Activated naive CD4-positive, alpha-beta T cell (primary cell): ENCODE measurements at places on chromosomes 1 and 21.

GRCh38 chr1:234727018-234727940 is 117.3 kb upstream of the IRF2BP2 start:
- DNase-seq: no peak

- no peak for DNase-seq
Measured at GRCh38 chr21:28833182-28833581, 159.5 kb downstream of the LTN1 start.

DNA sequence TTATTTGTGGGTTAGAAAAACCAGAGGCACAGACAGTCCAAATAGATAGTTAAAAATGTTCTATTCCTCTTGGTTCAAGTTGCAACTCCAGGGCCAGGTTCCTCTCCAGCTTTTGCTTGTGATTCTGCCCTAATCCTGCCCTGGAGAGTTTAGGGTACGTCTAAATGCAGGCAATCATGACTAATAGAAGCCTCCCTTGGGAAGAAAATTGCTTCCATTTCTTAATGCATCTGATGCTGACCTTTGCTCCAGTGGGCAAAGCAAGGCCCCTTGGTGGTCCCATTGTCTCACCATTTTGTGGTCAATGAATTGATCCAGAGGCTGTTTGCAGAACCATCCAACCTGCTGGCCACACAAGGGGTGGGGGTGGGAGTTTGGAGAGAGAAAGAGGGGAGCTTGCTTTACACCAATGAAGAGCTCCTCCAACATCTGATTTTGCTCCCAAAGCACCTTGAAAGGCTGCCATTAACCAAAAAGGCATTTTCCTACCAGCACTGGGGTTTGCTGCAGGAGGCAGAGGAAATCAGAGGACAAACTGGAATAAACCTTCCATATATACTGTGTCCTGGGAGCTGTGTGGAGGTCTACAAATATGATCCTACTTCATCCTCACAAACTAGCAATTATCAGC is 31.3 kb downstream of the C8B start:
- DNase-seq: no peak

DNA sequence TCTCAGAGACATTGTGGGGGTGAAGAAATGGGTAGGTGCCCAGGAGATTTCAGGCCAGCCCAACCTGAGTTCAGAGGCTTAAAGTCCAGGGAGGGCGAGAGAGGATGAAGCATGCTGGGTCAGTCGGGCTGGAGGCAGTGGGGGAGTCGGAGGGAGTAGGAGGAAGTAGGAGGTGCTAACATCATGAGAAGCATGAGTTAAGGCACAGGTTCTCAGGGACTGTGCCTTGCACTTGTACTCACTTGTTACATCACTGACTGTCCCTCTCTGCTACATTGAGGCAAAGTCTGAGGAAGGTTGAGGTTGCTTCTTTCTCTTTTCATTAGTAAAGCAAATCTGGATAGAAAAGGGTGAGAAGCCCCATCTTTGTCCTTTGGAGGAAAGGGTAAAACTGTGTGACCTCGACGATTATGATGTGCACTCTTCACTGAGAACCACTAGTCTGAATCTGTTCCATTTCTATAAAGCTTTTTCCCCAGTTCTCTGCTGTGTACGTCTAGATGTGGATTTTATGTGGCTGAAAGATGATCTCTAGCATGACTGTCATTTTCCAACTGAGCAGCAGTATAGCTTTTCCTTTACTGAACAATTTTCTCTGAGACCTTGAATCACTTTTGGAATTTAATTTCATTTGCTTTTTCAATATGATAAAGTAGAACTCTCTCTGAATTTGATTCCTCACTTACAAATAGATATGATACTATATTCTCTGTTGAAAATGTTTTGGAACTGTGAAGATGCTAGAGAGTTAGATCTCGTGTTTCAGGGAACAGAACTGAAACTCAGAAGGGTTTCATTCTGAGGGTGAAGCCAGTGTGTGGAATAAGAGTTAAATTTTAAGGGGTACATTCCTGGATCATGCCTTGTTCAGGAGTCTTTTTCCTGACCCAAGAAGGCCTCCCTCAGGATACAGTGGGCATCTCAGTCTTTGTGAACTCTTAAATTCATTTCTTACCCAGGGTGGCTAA is 94.6 kb downstream of the FGGY start:
- DNase-seq: no peak

DNA sequence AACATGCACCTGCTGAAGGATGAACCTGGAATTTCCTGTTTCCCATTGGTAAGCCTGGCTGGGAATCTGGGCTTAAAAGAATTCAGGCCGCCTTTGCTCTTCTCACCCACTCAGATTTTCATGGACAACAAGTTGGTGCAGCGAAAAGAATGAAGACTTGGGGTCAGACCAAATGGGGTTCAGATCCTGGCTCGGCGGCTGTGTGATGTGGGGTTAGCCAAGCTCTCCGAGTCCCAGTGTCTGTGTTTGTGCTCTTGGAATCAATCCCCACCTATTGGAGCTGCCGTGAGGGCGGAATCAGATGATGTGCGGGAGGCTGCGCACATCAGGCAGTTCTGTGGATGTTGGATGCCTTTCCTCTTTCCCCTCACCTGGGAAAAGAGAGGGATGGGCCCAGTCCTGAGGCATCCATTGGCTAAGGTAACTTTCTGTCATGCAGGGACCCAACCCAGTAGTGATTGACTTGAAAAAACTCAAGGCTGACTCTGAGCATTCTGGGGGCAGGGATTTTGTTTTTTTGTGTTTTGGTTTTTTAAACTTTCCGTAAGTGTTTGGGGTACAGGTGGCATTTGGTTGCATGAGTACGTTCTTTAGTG is 228.3 kb downstream of the KAZN start:
- DNase-seq: no peak

DNA sequence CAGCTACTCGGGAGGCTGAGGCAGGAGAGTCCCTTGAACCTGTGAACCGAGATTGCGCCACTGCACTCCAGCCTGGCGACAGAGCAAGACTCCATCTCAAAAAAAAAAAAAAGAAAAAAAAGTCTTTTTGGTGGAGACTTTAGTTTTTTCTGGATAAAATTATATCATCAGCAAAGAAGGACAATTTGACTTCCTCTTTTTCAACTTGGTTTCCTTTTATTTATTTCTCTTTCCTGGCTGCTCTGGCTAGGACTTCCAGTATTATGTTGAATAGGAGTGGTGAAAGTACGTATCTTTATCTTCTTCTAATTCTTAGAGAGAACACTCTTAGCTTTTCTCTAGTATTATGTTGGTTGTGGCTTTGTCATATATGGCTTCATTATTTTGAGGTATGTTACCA is 130.8 kb downstream of the PCBP3 start:
- DNase-seq: no peak

DNA sequence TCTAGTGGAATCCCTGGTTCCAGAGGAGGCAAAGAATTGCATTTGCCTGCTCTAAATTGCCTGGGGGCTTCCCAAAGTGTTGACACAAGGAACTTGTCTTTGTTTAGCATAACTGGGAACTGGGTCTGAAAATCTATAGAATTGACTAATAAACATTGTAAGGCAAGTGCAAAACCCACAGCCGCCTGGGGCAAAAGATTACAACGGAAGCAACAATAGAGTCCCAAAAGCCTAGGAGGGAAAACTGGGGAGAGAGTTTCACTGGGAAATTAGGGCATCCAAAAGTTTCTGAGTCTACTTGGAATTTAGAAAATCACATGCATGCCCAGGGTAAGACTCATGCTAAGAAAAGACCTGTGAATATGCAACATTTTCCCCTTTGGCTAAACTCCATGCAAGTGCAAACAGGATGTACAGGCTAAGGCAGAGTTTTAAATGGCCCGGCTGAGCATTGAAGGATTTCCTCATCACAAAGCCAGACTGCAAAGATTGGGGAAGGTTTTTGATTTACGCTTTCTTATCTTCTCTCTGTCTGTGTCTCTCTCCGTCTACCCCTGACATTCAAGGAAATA is 725.3 kb upstream of the NCAM2 start:
- no peak for DNase-seq

DNA sequence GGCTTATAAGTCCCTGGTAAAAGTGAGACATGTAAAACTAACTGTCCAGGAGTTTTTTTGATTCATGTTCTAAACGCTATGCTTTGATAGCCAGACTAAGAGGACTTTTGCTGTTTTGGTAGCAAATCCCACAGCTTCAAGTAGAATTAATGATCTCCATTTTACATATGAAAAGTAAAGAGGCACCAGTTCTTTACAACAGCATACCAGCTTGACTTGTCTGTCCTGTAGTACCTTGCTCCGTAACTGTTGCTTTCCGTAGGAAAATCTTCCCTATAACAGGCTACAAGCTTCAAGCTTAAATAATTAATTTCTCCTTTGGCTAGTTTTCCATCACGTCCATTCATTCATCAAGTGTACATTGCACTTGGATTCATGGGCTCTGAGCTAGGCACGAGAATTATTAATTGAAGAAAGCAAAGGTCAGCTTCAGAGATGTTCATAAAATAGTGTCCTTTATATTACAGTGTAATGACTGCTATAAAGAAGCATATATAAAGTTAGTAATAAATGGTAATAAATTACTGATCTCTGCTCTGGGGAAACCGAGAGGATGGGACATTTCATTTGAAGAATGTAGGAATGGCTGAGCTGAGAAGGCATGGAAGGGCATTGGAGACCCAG is 29.2 kb downstream of the B3GALT5 start:
- no peak for DNase-seq

DNA sequence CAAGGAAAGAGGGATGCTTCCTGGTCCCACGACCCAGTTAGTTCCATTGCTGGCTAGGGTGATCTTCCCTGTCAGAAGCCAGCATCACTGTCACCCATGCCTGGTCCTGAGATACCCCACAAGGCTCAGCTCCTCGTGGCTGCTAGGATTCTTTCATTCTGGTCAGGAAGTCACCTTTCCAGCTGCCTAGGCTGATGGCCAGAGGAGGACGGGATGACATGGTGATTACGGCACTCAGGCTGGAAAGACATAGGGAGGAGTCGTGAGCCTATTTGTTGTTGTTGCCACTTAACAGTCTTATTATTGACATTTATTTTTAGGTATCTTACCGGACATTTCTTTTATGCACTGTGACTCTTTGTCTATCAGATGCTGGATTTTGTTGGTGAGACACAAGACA is 20.0 kb upstream of the MAPKAPK2 start:
- DNase-seq: no peak

GRCh38 chr1:83964153-83964552 is 34.8 kb downstream of the TTLL7 start:
- DNase-seq: no peak

DNA sequence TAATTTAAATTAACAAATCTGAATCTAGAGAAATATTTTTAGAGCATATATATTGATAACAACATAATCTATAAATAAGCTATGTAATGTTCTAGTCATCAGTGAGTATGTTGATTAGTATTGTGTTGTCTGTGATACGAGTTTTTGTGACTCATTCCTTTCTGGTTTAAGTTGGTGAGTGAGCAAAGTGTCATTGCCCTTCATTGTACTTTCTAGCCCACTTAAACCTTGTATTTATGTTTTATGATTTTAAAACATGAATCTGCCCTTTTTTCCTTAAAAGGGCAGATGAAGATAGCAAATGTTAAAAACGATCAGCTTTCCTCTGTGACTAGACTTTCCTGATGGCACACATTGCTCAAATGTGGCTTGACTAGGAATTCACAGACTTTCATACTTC is 38.5 kb downstream of the MACO1 start:
- DNase-seq: no peak

DNA sequence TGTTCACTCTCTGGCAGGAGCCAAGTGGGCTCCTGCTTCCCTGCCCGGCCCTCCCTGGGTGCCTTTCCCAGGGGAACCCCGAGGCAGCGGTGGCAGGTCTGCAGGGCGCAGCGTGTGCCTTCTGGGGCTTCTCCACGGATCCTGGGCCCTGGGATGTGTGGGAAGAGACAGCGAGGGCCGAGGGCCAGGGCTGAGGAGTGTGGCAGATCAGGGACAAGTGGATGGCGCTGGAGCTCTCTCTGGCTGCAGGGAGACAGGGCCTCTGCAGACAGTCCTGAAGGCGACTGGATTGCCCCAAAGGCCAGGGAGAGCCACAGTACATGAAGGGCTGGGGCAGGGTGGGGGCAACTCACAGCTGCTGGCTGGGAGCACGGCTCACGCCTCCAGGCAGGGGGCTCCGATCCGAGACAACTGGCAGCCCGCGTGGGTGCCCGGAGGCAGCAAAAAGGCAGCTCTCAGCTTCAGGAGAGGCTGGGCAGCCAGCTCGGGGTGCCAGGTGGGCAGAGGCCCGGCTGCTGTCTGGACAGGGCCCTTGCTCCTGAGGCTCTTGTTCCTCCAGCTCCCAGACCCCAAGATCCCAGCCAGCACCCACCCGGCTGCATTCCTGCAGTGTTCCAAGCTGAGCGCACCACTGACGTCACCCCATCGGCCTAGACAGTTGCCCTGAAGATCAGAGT is 16.0 kb downstream of the MORN1 start:
- DNase-seq: no peak

GRCh38 chr1:211870156-211870555 is 39.6 kb upstream of the LPGAT1 start:
- no peak for DNase-seq

GRCh38 chr1:147580609-147581385 is 39.5 kb downstream of the BCL9 start:
- DNase-seq: no peak

DNA sequence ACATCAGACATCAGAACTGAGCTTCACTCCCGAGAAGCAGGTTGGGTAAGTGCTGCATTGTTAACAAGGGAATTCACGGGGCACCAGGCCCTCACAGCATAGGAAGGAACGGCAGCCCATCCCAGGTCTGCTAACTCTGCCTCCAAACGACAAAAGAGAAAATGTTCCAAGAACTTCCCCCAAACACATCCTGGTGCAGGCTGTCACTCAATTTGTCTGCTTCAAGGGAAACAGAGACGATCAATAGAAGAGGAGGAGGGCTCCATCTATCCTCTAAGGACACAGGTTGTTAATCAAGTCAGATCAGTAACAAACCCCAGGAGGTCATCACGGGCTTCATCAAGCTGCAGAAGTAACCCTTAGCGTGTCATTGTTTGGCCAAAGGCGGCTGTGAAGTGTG is 3.5 kb upstream of the TSPEAR start:
- no peak for DNase-seq

DNA sequence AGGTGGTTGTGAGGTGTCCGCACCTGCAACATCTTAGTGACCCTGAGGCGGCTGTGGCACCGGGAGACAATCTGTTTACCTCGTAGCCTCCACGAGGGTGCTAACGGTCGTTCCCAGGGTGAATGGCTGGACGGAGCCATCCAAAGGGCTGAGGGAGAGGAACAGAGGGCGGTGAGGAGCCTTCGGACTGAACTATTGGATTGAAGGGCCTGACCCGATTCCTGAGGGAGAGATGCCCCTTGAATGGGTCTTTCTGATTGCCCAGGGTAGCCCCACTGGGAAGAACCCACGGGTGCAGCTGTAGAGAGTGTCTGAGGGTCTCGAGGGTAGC is 2.3 kb downstream of the NR5A2 start:
- no peak for DNase-seq
